ENCODE measurements at places on chromosomes 2 and 18.

- no peak for DNase-seq
Observed at GRCh38 chr2:120778244-120778643, 42.6 kb downstream of the GLI2 start.

GRCh38 chr2:70984228-70984575 lies 5.8 kb downstream of the ANKRD53 start:
- no peak for DNase-seq

- no peak for DNase-seq
Observed at GRCh38 chr2:221442128-221442527, 130.0 kb downstream of the EPHA4 start.

DNA sequence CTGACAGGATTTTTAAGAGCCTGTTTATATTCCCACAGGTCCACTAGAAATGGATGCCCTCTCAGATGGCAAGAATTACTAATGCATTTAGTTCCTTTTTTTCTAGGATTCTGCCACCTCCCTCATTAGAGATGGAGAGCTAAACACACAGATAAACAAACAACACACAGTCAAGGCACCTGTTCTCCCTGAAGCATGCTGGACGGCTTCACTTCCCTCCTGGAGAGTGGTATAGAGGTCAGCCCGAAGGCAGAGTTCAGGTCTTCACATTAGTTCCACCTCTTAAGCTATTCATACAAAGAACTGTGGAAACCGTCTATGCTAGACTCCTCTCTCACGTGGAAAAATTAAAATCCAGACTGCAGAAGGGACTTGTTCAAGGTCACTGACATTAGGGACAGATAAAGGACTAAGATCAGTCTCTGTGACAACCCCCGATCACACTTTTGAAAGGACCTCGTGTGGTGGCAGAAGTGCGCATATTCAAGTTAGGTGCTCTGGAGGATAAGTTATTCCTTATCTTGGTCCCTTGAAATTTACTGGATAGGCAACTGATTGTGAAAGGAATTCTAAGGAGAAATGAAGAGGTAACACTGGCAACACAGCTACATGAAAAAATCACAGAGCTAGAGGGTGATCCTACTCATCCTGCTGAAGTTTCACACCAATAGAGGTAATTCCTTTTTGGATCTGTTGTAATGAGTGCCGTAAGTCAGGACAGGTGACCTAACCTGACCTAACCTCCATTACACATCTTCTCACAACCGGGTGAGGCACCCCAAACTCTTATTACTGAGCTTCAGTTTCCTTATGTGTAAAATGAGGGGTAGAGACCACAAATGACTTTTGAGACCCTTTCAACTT lies 75.1 kb downstream of the SPRED2 start:
- no peak for DNase-seq

DNA sequence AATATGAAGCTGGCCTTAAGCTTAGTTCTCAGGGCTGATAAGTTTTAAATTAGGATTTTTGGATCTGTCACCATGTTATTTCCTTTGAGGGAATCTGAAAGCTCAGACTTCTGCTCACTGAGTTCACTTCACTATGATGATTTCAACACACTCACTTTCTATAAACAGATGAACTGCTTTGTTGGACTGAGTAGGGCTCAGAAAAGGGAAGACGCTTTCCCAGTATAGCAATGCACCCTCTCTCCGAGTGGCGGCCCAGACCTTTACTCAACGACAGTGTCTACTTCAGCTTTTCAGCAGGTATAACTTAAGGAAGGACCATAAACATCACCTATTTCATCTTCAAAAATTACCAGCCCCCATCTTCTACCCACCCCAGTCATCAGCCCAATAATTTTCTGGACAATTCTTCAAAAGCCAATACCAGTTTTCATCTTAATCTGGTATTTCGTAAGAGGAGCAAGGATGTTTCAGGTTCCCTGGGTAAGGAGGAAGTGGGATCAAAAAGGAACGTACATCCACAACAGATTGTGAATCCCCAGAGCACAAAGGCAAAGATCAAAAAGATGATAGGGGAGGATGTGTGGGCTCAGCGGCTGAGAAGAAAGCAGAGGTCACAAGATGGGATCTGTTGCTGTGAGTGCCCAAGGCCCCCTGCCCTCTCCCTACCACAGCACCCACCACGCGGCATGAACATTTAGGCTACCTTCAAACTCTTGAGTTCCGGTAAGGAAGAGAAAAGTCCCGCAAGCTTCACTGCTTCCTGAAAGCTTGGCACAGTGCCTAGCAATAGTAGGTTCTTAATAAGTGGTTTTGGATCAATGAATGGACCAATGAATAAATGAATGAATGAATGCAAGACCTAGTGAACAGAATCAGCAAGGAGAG lies 41.9 kb downstream of the LPIN2 start:
- DNase-seq, result no peak

- no peak for DNase-seq
Observed at GRCh38 chr2:29423061-29423666, 307.9 kb downstream of the CLIP4 start.

DNA sequence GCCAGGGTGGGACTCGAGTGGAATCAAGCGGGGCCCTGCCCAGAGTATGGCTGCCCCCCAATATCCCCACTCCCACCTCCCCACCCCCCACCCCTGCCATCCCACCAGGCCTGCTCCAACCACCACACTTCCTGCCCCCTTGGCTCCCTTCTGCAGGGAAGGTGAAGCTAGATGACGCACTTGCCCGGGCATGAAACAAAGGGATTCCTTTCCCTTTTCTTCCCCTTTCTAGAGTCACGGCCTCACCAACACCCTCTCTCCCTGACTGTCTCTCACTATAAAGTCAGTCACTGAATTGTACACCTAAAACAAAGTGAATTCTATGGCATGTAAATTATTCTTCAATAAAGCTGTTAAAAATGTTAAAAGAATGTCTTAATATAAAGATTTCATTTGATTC lies 16.0 kb downstream of the ZBTB7C start:
- DNase-seq, result no peak

- no peak for DNase-seq
Observed at GRCh38 chr2:172357442-172357841, 69.9 kb upstream of the ITGA6 start.

DNA sequence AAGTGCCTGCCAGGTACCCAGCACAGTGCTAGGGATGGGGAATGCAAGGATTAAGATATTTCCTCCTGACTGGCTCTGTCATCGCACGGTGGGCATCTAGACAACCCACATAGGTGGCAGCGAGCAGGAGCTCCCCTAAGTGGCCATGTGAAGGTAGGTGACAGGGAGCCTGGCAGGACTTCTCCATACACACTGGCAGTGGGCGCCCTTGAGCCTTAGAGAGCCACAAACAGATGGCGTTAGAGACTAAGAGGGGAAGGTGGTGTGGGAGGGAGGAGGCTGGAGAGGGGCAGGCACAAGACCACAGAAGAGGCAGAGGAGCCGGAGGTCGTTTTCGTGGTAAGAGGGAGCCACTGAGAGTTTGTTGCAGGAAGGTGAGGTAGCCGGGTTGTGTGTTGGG lies 15.2 kb downstream of the PRELID3A start:
- DNase-seq, result no peak

- no peak for DNase-seq
Observed at GRCh38 chr2:144379851-144380311, 140.0 kb downstream of the ZEB2 start.

DNA sequence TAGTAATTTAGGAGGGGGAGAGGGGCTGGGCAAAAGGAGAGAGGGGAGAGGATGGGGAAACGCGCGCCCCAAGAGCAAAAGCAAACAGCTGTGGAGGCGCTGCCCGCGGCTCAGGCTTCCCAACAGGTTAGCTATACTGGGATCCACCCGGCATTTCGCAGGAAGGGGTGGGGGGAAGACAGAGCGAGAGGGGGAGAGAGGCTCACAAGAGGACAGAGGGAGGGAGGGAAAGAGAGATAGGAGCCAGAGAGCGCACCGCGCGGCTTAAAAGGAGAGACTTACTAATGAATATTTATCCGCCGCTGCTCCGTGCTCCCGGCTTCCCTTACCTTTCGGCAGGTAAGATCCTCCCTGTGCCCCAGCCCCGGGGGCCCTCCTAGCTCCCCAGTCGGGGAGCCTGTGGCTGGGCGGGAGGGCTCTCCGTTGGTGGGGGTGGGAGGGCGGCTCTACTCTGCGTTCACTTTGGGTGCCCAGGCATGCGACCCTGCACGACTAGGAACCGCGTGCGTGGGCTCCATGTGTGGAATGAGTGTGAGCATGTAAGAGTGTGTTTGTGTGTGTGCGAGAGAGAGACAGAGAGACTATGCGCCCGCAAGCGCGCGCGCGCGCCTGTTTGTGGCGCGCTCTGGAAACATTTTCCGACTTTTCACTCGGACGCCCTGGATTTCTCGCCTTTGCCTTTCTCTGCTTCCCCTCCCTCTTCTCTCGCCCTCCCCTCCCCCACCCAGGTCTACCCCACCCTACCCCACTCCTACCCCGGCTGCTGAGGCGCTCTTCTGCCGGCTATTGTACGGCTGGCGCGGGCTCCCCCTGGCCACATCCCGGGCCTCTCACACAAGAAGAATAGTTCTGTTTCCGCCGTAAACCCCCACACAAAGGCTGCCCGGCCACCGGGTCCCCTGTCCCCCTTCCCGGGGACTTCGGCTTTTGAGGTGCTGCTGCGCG lies 7.2 kb upstream of the SIX3 start:
- no peak for DNase-seq
